Activated naive CD8-positive, alpha-beta T cell treated with anti-CD3 and anti-CD28 coated beads for 36 hours (primary cell): ENCODE measurements at places on chromosomes 7 and 10.

DNA sequence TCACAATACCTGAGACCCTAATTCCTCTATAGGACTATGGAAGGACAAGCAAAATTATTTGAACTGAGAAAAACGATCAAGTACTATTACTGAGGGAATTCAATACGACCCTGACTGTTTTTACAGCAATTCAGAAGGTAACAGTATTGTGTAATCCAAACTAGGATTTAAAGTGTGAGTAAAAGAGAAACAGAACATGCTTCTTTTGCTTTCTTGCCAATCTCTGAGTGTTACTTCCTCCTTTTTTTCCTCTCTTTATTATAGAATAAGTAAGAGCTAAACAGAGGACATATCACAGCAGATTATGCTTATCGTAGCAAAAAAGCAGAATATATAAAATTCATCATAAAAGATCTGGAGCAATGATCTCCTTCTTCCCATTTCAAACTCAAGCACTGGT, 292.1 kb downstream of the THSD7A start:
- no peak for DNase-seq

DNA sequence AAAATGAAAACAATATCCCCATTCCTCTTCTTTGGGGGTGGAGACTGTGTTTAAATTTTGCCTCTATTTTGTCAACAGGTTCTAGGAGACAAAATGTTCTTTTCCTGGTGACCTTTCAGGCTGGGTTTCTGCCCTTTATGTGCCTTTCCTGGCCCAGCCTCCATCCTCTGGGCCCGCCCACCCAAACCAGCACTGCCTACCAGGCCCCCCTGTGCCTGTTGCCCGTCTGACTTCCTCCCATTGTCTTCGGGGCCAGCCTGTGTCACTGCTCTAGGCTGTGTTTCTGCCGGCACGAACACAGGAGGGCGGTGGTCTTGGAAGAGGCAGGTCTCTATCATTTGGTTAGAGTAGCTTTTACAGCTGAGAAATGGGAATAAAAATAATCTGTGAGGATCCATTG, 13.9 kb downstream of the TSPAN14 start:
- peak; percentile 82 for DNase-seq

GRCh38 chr10:58014436-58014835, 253.3 kb downstream of the IPMK start:
- DNase-seq: no peak

DNA sequence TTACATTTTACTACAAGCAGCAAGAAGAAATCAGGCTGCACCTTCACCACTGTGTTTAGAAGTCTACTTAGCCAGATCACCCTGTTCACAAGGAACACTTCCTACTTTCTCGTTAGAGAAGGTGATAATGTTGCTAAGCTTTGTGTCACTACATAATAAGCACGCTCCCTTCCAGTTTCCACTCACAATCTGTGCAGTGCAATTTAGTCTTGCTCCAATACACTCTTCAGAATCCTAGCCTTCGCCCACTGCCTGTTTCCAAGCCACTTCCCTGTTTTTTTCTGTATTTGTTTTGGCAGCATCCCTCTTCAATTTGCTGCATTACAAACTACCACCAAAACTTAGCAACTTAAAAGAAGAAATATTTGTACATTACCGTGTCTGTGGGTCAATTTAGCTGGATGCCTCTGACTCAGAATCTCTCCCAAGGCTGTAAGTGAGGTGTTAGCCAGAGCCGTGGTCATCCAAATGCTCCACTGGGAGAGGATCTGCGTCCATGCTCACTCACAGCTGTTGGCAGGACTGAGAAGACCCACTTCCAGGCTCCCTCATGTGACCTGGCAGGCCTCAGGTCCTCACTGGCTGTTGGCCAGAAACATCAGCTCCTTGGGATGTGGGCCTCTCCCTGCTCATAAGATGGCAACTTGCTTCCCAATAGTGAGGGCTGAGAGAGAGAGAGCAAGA, 110.4 kb downstream of the PON1 start:
- no peak for DNase-seq

- peak; percentile 14 for DNase-seq
Measured at GRCh38 chr10:88791924-88792323, 10.6 kb upstream of the LIPM start.

DNA sequence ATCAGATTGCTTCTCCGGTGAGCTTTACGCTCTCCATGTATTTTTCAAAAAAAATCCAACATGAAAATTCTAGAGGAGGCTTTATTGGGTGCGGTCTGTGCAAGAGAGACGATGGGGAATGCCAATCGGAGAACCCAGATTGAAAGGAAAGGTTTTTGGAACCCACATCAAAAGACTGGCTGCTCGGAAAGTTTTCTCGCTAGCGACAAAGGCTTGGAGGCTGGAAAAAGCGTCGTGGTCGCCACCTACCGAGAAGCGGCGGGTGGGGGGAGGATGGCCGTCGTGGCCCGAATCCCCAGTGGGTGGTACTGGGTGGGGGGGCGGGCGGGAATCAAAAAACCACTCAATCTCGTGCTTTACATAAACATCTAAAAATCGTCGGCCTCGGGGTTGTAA, 1.1 kb upstream of the GTF2I start:
- peak; percentile 73 for DNase-seq

DNA sequence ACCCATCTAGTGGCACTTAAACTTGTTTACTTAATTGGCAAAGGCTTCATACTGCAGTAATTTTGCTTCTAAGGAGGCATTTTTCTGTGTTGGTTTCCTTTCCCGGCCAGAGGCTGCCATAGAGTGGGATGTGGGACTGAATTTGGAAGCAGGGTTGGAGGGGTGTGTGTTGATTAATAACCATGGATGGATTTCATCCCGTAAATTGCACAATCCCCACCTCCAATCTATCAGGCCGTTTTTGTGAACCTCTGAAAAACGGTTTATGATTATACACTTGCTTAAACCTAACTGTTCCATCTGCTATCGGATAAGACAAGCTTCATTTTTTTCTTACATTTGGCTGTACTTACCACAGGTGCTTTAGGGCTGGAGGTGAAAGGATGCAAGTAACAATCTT, 1.3 kb downstream of the TMEM60 start:
- DNase-seq: no peak
